ENCODE measurements at places on chromosomes 11 and 22.

DNA sequence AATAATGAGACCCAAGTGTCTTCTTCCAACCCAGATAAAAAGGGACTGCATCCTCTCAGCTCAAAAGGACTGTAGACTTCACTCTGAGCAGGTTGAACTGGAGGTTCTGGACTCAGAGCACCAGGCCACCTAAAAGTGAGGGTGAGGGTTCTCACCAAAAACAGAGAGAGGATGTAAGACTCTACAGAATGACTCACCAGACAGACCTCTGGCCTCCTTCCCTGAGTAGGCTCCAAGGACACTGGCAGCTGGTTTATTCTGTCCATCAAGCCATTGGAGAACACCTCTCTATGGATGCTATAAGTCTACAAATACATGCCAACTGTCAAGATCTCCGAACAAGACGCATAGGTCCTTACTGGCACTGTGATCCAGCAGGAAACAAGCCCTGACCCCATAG lies 27.2 kb downstream of the FEZ1 start:
- no peak for DNase-seq

DNA sequence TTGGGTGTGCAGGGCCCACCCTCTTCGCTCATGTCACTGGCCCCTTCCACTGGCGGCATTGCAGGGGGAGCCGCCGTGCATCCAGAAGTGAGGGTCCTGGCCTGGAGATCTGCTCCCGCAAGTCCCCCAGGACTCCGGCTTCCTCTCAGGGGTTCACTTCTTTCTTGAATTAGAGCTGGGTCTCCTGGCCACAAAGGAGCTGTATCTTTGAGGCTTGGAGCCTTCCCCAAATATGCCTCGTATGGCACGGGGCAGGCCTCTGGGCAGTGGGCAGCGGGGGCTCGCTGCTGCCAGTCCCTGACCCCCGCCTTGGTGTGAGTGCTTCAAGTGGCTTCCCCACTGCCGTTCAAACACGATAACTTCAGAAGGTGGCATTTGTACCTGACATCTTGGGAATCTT lies 7.4 kb upstream of the IFITM3 start:
- DNase-seq = no peak

GRCh38 chr11:133934599-133935550 lies 21.9 kb downstream of the IGSF9B start:
- peak; percentile 51 for DNase-seq

- no peak for DNase-seq
These were observed 15.5 kb upstream of the RAC2 start for GRCh38 chr22:37259540-37260029.

DNA sequence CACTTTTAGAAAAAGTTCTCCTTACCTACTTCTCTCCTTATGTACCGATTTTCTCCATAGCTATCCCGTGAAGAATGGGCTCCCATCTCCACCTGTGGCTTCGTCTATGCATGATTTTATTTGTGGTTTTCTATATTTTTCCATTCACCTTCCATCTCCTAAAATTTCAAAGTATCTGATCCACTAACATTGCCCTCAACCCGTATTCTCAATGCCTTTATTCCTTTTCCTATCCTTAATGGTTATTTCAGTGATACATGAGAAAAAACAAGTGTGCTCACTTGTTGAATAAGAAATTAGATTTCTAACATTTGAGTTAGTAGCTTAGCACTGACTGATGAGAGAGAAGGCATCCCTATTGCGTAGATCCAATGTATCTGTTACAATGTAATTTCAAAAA lies 16.9 kb downstream of the CYP2R1 start:
- no peak for DNase-seq

- no peak for DNase-seq
These were observed 8.7 kb downstream of the OR52A5 start for GRCh38 chr11:5129457-5129877.

DNA sequence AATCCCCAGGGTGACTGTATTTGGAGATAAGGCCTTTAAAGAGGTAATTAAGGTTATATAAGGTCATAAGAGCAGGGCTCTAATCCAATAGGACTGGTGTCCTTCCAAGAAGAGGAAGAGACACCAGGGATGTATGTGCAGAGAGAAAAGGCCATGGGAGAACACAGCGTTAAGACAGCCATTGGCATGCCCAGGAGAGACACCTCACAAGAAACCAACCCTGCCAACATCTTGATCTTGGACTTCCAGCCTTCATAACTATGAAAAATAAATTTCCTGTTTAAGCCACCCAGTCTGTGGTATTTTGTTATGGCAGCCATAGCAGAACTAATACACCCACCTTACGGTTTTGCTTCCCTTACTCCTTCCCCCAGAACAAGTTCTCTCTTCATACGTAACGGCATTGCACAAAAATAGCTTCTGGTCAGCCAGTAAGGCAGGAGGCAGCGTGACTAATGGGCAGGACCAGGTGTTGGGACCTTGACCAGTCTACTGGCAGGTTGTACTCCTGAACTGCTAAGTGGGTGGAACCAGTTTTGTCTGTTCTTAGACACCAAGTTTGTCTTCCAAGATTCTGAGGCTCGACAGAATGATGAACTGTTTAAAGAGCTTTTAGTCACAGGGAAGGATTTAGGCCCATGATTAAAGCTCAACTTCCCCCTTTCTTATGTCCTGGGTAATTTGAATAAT lies 31.9 kb upstream of the UPB1 start:
- no peak for DNase-seq

GRCh38 chr11:102172127-102172848 lies 62.0 kb downstream of the YAP1 start:
- DNase-seq = no peak

Measured in nucleus accumbens (tissue), 56 donors.